ACHN (cell line): ENCODE measurements at places on chromosomes 4 and X.

- DNase-seq, result no peak
Observed at GRCh38 chr4:6450709-6451108, 21.7 kb downstream of the PPP2R2C start.

DNA sequence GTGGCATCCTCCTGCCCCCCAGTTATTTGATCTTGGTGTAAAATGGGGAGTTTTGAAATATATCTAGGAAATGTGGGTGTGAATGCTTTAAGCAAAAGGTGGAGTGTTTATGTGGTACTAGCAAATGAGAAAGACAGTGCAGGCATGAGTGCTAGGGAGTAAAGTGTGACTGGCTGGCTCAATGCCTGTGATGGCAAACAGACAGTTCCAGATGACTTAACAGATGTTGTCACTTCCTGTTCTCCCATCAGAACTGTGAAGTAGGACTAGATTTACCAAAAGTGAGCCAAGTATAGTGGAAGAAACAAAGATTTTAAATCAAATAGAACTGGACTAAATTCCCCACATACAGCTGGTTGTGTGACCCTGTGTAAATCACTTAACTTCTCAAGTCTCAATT lies 8.4 kb upstream of the AMOT start:
- DNase-seq, result no peak

- DNase-seq, result no peak
Observed at GRCh38 chrX:129825746-129826505, 17.8 kb downstream of the ZDHHC9 start.

GRCh38 chr4:24781999-24782745 lies 13.2 kb upstream of the SOD3 start:
- no peak for DNase-seq

DNA sequence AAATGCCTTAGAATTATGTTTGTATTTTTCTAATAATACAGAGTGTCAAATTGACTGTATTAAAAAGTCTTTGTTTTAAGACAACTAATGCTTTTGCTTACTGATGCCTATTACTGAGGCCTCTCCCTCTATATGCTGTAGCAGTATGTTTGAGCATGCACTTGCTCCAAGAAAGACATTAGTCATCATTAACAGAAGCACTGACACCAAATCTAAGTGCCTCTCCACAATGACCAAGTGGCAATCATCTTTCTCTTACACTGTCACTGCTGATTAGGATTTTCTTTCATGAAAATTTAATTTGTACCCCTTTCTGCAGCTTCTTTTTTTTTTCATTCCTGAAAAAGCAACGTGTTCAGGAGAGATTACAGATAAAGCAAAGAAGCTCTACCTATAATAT lies 11.1 kb upstream of the MAB21L2 start:
- DNase-seq, result no peak

- no peak for DNase-seq
Observed at GRCh38 chr4:176142253-176142652, 53.1 kb downstream of the SPATA4 start.

- DNase-seq, result no peak
Observed at GRCh38 chrX:63713526-63713925, 71.5 kb downstream of the ARHGEF9 start.

DNA sequence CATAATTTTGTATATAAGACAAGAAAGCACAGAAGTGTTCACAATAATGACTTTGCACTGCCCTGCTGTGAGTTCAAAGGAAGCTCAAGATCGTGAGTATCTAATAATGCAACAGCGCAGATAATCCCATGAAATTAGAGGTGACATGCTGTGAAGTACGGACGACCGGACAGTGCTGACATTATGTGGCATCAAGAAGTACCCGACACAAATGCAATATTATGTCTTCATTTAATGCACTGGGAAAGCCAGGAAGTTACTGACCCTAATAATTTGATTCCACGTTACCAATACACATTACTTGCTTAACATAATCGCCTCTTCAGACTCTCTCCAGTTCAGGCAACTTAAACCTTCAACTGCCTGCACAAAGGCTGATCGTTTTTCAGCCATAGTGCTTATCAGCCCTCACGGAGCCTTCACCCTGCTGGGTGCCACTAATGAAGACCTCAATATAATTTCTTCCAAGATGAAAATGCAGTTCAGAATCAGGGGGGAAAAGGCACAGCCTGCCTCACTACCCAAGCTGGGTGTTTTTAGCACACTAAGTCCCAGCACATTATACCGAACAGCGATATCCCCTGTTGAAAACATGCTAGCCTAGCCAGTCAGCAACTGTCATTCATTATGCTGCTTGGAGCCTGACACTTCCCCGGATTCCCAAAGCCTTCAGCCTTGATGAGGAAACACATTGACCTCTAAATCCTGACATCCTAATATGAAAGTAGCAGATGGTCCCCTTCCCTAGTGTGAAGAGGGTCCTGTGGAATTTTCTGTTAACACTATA lies 56.1 kb downstream of the SLC7A11 start:
- no peak for DNase-seq

DNA sequence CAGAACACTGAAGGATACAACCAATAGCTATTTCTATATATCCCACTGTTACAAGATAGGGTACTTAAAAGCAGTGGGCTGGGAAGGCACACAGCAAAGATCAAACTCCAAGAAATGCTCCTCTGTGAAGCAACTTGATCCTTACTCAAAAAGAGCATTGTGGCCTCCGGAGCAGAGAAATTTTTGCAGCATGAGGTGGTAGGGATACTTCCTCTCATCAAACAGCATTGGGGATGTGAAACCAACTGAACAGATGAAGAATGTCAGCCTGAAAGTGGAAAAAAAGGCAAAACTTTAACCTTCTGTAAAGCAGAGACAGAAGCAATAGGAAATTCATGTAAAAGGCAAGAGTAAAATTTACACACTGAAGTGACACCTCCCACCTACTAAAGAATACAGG lies 92.2 kb downstream of the HUWE1 start:
- DNase-seq, result no peak

- DNase-seq, result no peak
Observed at GRCh38 chr4:44237643-44238042, 211.0 kb downstream of the KCTD8 start.

- no peak for DNase-seq
Observed at GRCh38 chr4:78880874-78881492, 58.3 kb downstream of the PAQR3 start.

DNA sequence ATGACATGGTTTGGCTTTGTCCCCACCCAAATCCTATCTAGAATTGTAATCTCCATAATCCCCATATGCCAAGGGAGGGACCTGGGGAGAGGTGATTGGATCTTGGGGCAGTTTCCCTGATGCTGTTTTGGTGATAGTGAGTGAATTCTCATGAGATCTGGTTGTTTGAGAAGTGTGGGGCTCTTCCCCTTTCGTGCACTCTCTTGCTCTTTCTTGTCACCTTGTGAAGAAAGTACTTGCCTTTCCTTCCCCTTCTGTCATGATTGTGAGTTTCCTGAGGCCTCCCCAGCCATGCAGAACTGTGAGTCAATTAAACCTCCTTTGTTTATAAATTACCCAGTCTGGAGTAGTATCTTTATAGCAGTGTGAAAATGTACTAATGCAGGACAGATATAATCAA lies 36.4 kb upstream of the FREM3 start:
- DNase-seq, result no peak

DNA sequence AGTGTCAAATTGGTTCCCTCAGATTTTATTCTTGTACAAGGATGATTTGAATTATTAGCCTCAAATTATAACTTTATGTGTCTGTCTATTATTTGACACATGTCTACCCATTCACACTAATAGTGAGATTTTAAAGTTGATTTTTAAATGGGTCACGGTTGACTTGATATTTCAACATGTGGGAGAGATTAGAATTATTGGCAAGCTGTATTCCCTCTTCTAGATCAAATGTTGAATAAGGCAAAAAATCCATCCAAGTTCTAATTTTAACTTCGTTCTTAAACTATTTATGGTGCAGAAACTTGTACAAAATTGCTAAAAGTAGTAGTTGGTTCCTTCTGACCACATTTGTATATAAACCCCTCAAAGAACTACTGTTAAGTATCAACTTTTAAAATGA lies 1498.0 kb downstream of the STIM2 start:
- DNase-seq, result no peak

- no peak for DNase-seq
Observed at GRCh38 chrX:124362072-124362471, 15.7 kb downstream of the SH2D1A start.

GRCh38 chr4:95596676-95597075 lies 47.9 kb upstream of the UNC5C start:
- DNase-seq, result no peak

GRCh38 chr4:5033281-5033841 lies 14.1 kb upstream of the CYTL1 start:
- no peak for DNase-seq

DNA sequence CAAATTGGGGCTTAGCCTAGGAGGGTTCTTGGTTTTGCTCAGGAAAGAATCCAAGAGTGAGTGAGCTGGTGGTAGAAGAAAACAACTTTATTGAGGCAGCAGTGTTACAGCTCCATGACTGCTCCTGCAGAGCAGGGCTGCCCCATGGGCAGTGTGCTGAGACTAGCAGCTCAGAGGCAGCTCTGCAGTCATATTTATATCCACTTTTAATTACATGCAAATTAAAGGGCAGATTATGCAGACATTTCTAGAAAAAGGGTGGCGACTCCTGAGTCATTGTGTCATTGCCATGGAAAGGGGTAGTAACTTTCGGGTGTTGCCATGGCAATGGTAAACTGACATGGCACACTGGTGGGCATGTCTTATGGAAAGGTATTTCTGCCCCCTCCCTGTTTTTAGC lies 202.2 kb downstream of the CLCN4 start:
- no peak for DNase-seq

DNA sequence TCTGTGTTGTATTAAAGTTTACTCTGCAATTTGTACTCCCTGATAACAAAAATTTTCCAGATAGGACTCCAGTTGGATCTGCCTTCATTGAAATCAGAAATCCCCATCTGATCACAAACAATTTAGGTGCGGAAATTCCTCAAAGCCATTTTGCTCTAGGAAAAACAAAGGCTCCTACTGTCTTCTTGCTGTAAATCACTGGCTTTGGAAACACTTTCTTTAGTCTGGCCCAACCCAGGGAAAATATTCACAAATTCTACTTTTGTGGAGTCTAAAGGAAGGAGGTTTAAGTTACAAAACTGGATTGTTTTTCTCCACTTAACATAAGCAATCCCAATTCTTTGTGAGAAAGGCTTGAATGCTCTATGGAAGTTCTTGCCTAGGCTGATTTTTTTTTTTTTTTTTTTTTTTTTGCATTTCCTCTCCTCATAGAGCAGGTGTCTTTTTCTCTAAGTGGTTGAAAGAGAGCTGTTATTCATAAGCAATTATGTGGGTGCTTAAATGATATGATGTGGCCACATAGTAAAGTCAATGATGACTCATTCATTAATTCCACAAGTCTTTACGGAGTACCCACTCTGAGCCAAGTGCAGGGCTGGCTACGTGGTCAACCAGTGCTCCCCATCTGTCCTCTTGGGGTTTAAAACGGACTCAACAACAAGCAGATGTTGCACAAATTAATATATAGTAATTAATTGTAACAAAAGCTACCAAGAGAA lies 261.4 kb downstream of the LDB2 start:
- DNase-seq, result no peak

DNA sequence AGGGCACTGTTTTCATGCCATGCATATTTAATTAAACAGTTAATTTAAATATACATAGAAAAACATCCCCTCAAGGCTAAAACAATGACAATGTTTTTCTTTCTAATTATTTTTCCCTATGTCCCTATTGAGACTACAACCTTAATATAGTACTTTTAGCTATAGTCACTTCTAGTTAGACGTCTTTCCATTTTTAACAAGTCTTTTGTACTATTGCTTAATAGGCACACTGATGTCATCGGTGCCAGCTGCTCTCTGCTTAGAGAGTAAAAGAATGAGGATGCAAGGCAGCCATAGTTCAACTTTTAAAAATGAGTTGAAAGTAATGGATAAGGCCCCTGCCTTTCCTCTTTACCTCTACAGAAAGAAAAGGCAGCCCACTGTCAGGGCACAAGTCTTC lies 191.1 kb downstream of the KCTD8 start:
- no peak for DNase-seq

DNA sequence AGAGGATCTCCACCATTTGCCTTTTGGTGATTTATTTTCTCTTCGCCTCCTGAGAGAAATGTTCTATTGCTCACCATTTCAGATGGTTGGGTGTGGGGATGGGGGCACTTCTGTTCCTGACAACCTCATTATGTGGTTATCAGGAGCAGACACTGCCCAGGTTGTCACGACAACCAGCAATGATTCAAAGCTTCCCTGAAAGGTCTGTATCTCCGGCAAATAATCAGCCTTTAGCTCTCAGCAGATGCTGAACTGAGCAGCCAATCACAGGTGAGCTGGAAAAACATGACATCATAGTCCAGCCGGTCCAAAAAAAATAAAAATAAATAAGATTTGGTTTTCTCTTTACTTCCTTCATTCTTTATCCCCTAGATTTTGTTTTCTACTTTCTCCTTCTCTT lies 5.5 kb upstream of the PAK3 start:
- no peak for DNase-seq

GRCh38 chr4:110702326-110702725 lies 79.4 kb upstream of the PITX2 start:
- no peak for DNase-seq
